ENCODE measurements at places on chromosomes 2 and 18. TPM values are rescaled to one million over a fixed set of nuclear protein-coding genes. Genes with fewer than 3 reads are reported as not detected.

Gene IAH1
- total RNA-seq: 82.0 TPM

Gene STK16
- 33.3 TPM for total RNA-seq

Gene ELOA2
- total RNA-seq: not detected

Gene KRTCAP3
- 7.5 TPM for total RNA-seq

Gene TMEM37
- not detected for total RNA-seq

Gene TDRD15
- total RNA-seq: not detected

Gene SOWAHC
- 1.7 TPM for total RNA-seq

Gene INO80C
- 34.9 TPM for total RNA-seq

Gene ASTL
- total RNA-seq: 1.3 TPM

Gene TRIM43
- 0.25 TPM for total RNA-seq

Data from activated T-helper 2 cell treated with anti-CD3 and anti-CD28 coated beads, Interferon-gamma antibody, Interleukin-2, Interleukin-4, amounts not matched to agents 10 μg/mL and 5 μg/mL and 100 μg/mL, durations not matched to agents 14 hours and 24 hours and 36 hours (primary cell).